CD4-positive, alpha-beta T cell treated with Interleukin-6 for 4 hours (primary cell): ENCODE measurements at places on chromosomes 11 and 22.

GRCh38 chr22:20619045-20619892, 111.9 kb downstream of the MED15 start:
- DNase-seq, result no peak

- no peak for DNase-seq
These were observed 748.5 kb downstream of the BRD1 start for GRCh38 chr22:49079027-49079725.

DNA sequence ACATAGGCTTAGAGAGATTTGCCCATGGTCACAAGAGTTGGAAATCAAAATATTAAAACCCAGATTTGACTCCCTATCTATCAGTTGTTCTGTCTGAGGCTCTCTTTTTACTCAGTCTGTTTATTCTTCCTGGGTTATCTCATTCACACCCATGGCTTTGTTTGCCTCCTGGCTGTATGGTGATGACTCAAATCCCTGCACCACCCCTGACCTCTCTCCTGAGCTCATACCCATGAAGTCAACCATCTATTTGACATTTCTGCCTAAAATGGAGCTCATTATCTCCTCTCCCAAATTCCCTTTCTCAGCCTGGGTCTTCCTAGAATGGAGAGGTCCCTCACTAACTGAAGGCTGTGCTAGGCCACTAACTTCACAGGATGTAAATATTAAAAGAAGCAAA, 27.8 kb upstream of the CCDC134 start:
- no peak for DNase-seq

DNA sequence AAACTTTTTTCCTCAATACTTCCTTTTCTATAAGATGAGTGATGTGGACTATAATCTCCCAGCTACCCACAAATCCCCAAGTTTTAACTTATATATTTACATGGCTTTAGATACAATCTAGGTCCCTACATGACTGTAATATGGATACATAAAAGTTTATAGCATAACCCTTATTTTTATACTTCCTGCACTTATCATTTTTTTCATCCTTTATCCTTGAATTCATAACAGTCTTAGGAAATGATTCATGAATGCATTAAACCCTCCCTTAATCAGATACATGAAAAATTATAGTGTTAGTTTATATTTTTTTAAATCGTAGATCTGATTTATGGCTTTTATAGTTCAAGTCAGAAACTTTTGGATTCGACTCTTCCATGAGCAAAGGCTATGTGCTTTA, 195.8 kb downstream of the MAML2 start:
- no peak for DNase-seq

GRCh38 chr22:46297151-46297812, 612 bp downstream of the GTSE1 start:
- DNase-seq, result no peak

- no peak for DNase-seq
These were observed 57.7 kb upstream of the AMPD3 start for GRCh38 chr11:10397226-10397987.

- DNase-seq, result no peak
These were observed 1278.0 kb upstream of the CNTN5 start for GRCh38 chr11:97742717-97743116.

DNA sequence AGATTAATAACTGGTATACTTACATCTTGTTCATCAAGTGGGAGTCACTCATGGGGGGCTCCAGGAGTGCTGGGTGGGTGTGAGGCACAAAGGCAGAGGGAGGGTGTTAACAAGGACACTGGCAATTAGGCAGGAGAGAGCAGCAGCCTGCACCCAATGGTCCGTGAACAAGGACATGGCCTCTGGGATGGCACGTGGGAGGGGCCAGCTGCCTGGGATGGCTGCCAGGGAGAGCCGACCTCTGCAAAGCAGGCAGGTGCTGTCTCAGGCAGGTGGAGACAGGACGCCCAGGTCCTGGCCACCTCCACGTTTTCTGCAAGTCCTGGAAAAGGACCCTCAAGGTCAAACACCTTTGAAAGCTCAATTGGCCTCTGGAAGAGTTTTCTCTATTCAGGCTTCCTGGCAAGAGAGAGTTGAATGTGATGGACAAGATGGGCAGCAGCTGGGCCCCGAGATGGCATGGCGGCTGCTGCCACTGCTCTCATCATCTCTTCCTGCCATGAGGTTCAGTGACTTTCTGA, 257.1 kb downstream of the BUD13 start:
- DNase-seq, result no peak

- no peak for DNase-seq
These were observed 66.6 kb downstream of the GALNT18 start for GRCh38 chr11:11555208-11555607.

GRCh38 chr11:460331-461199, 10.5 kb downstream of the PTDSS2 start:
- no peak for DNase-seq

- DNase-seq, result no peak
These were observed 34.0 kb upstream of the SMIM38 start for GRCh38 chr11:69121621-69122325.

DNA sequence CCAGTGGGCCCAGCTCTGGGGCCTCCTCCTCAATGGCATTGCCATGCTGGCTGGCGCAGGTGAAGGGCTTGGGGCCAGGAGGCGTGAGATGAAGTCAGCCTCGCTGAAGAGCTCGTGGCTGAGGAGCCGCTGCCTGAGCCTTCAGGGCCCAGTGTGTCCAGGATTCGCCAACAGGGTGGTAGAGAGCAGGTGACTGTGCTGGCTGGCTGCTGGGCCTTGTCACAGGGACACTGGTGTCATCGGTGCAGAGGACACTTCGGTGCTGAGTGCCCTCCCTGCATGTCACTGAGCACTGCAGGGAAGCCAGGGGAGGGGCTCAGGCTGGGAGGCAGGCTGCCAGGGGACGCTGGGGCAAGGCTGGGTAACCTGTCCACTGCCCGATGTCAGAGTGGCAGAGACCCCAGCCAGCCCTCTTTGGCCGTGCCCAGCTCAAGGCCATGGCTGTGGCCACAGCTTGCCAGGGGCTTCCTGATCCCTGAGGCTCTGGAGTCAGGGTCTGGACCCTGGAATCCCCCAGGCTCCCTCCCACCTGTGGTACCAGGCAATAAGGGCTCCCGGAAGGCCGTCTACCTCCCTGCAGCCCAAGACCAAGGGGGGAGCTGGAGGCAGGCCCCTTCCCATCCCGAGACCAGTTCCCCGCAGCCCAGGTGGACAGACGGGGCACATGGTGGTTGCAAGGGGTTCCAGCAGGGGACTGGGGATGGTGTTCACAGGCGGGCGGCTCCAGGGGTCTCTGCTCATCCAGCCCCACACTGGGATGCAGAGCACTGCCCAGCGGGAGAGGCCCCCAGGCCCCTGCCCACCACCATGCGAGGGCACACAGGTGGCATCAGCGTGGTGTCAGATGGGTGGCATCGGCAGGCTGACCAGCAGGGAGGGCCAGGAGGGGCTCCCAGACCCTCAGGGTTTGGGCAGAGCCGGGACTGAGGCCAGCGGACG, 63.9 kb downstream of the ARFGAP3 start:
- no peak for DNase-seq

GRCh38 chr11:68004551-68005335, 846 bp upstream of the UNC93B1 start:
- no peak for DNase-seq

DNA sequence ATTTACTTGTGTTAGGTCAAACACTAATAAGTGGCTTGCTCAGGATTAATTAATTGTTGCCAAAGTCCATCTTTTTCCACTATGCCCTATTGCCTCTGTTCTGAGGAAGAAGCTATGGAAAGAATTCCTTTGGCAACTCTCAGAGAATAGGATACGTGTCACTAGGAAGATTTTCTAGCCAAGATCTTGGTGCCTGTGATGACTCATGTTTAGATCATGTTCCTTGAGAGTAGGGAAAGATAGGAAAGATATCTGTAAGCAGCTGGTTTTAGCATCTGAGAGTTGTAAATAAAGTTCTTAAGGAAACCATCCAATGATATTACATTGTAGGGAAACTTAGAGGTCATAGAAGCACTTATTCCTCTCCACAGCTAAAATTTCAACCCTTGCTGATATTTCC, 15.7 kb downstream of the SLN start:
- no peak for DNase-seq

GRCh38 chr22:29216873-29217666, 11.4 kb downstream of the EMID1 start:
- no peak for DNase-seq

DNA sequence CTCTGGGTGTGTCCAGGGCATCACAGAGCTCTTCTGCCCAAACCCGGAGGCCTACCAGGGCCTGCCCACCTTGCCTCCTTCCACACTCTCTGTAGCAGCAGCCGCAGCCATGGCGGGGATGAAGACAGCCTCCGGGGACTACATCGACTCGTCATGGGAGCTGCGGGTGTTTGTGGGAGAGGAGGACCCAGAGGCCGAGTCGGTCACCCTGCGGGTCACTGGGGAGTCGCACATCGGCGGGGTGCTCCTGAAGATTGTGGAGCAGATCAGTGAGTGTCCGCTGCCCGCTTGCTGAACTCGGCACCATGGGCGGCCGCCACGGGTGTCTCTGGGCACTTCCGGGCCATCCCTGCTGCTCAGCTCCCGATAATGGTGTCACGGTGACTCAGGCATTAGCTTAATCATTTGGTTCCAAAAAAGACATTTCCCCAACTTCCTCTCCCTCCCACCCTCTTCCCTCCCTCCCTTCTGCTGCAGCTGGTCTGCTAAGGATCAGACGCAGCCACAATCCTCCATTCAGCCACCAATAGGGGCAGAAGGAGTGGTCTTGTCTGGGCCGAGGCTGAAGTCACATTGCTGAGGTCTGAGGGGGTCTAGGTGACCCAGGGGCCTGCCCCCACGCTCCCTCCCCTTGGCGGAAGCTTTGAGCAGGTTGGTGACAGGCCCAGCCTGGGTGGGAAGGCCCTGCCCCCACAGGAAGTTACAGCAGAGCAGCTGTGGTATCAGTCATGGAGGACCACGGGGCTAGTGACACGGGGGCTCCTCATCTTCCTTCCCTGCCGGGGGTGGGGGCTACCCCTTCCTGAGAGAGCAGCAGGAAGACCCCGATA, 950 bp downstream of the FERMT3 start:
- DNase-seq, result peak; percentile 87

DNA sequence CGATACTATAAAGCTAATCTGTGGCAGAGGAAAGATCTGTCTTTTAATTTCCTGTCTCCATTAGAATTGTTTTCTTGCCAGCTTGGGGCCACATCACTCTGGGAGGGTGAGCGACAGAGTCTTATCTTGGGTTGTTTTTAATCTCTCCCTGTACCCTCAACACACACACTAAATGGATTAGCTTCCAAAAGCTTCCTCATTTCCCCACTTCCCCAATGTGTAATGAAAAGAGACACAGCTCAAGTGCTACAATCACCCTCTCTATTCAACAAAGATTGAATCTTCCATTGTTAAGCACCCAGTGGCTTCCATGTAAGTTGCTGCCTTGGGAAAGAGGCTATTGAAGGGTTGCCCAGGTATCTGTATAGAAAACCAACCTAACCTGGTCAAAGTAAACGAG, 6.1 kb upstream of the ASCL3 start:
- no peak for DNase-seq

GRCh38 chr11:80855426-80855825, 1414.6 kb upstream of the TENM4 start:
- DNase-seq, result no peak
